NCI-H510A treated with DMSO at 0.1 percent for 48 hours (cell line): ENCODE measurements at places on chromosomes 4 and X.

DNA sequence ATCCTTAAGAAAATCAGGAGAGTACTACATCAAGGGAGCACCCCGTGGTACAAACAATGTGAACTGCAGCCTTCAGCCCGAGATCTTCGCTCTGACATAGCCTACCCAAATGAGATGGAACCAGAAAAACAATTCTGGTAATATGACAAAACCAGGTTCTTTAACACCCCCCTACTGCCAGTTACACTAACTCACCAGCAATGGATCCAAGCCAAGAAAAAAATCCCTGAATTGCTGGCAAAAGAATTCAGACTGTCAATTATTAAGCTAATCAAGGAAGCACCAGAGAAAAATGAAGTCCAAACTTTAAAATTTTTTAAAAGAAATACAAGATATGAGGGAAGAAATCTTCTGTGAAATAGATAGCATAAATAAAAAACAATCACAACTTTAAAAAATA, 101.7 kb upstream of the KLF8 start:
- DNase-seq = no peak

DNA sequence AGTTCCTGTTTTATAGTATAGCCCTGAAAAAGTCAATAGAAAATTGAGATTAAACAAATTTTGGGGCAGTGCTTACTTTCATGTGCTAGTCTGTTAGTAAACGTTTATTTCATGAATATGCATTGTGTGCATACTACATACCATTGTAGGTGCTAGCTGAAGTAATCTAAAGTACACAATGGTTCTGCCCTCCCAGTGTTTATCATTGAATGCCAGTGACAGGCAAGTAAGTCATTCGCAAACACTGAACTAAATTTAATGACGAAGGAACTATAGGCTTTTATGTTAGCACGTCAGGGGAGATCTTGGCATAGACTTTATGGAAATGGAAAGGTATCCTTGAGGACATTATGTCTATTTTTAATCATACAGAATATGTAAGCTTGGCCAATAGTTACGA, 426.9 kb upstream of the EPHA5 start:
- no peak for DNase-seq

- DNase-seq = no peak
Measured at GRCh38 chrX:1576201-1576992, 15.0 kb upstream of the AKAP17A start.

DNA sequence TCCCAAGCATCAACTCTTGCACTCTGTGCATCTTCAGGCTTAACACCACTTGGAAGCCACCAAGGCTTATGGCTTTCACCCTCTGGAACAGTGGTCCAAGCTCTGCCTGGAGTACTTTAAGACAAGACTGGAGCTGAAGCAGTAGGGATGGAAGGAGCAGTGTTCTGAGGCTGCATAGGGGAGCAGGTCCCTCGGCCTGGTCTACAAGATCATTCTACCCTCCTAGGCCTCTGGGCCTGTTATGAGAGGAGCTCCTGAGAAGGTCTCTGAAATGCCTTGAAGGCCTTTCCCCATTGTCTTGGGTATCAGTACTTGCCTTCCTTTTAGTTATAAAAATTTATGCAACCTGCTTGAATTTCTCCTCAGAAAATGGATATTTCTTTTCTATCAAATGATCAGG, 286.7 kb downstream of the CPXCR1 start:
- no peak for DNase-seq

GRCh38 chr4:82650868-82651267, 89.1 kb upstream of the TMEM150C start:
- DNase-seq = no peak

DNA sequence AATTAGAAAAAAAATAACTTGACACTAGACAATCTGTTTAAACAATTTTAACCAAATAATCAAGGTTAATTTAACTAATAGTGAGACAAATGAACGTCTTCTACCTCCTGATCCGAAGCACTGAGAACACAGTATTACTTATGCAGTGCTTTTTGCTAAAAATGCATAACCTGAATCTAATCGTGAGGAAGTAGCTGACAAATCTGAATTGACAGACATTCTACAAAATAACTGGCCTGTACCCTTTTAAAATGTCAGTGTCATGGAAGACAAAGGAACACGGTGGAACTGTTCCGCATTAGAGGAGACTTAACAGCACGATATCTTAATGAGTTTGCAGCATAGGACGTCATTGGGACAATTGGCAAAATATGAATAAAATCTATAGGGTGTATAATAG, 631.2 kb upstream of the ZFP42 start:
- DNase-seq = no peak

- DNase-seq = no peak
Measured at GRCh38 chrX:25928316-25928715, 209.8 kb upstream of the MAGEB18 start.

GRCh38 chr4:180028682-180029081, 2214.5 kb upstream of the TENM3 start:
- DNase-seq = no peak

GRCh38 chr4:73308286-73308685, 49.7 kb upstream of the ANKRD17 start:
- DNase-seq = no peak

DNA sequence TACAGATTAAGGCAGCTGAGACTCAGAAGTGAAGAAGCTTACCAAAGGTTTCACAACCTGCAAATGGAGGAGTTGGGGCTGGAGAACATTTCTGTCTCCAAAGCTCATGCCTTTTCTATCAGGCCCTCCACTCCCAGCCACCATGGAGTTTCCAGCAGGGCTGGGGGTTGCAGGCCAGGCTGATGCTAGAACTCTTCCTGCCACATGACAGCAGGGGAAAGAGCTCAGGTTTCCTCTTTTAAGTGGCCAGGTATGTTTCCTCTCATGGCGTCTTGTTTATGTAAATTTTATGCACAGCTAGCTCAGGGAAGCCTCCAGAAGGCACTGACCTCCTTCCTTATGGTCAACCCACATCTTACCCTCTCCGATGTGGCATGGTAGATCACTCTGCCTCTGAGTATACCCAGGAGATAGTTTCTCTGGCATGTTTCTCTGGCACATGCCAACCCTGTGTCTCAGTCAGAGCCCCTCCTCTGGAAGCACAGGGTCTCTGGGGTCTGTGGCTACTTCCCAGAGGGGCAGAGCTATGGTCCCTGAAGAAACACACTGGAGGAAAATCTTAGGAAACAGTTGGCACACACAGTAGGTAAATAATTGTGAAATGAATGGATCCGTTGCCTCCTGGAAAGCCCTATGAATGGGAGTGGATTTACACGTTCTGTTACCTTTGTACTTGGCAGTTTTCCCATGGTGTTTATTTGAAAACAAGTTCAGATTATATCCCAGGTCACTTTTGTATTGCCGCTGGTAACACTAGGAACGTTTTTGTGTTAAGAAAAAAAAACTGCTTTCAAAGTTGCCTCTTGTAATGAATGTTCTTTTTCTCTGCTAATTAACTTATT, 28.9 kb downstream of the PDK3 start:
- peak; percentile 33 for DNase-seq

GRCh38 chr4:48909697-48910096, 3.1 kb upstream of the OCIAD2 start:
- DNase-seq = no peak

DNA sequence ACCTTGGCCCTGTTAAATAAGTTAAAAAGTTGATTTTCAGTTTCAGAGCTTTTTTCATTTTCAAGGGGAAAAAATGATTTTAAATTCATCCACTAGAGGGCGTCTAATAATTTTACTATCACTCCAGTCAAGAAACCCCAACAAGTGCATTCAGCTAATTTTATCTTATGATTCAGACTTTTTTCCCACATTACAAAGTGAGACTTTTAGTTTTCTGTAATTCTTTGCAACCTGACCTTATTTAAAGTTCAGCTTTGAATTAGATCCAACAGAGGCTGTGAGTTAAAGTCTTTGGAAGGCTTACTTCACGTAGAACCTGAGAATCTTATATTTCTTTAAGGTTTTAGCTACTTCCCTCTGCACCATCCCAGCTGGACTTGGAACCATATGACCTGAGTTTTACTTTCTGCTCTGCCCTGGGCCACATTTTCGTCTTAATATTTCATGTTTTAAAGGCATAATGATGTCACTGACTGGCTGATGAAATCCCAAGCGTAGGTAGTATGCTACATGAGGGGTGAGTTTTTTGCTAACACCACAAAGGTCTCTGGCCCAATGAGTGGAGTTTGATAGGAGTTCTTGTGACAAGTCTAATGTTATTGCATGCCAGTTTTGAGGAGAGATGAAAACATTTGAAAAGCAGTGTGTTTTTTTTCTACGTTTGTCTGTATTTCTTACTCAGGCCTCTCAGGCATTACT, 7.2 kb downstream of the GNRHR start:
- DNase-seq = peak; percentile 49

DNA sequence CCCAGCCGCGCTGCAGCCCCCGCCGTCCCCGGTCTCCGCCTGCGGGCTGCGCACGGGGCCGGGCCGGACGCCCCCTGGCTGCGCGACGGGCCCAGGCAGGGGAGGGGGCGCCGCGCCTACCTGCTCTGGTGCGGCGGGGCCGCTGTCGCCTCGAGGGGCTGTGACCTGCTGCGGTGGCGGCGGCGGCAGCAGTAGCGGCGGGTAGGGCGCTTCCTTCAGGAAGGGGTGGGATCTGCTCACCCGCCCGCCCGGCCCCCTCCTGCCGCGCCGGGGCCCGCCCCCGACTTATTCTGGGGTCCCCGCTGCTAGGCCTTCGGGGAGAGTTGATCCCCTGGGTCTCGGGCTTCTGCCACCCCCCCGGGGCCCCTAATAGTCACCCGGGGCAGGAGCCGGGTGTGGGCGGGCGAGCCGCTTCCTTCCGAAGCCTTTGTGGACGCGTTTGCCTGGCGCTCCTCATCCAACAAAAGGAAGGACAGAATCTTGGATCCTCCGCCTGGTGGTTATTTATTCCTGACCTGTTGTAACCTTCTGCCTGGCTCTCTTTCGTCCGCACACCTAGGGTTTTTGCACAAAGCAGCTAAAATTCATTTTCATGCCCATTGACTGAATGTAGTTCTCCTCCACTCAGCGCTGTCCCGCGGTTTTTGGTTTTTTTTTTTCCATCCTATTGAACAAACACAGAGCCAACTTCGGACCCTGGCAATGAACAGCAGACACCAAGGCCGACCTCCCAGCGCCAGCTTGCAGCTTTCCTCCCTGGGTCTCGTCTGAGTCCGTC, at the start of gene TMEM150C:
TMEM150C (minus strand) TSS at position 203 of the 778 bp plus-strand sequence. CDS start 57,331 bp downstream, outside the sequence.
- DNase-seq = peak; percentile 64

DNA sequence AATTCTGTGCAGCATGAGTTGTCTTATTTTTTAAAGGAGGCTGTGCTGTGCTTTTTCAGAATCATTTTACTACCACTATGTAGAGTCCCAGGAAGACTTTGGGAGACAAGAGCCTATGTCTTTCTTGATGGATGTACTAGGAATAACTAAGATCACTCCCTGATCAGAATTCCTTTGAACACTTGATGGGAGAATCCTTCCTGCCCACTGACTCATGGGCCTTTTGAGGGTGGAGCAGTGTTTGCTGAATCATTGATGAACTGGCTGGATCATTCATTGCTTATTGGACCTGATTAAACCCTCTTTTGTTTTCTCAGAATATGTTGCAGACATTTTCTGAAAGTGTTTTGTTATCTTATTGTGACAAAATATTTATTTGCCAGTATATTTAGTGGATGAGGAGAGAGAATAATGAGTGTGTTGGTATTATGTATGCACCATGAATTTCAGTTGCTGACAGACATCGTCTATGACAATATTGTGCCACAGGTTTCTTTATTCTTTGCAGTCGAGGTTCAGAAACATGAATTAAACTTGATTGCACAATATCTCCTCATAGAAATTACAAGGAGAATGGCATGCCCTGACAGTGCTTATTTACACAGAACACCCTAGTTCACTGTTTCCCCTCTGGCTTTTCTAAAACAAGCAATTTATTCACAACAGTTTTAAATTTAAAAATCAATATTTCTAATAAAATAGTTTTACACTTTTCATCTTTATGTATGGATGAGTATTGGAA, 36.3 kb downstream of the POU4F2 start:
- DNase-seq = no peak

DNA sequence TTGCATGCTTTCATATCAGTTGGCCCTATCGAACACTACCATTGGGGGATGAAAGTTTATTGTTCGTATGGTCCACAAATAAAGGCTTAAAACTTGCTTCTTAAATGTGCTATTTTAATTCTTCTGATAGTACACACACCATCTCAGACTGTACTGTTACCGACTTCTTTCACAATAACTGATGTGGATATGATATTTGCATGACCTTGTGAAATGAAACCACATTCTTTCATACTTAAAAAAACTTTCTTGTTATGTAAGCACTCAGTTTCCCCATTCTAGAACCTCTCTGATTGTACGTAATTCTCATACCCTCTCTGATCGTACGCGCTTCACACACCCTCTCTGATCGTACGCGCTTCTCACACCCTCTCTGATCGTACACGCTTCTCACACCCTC, 12.0 kb upstream of the WDR19 start:
- no peak for DNase-seq

DNA sequence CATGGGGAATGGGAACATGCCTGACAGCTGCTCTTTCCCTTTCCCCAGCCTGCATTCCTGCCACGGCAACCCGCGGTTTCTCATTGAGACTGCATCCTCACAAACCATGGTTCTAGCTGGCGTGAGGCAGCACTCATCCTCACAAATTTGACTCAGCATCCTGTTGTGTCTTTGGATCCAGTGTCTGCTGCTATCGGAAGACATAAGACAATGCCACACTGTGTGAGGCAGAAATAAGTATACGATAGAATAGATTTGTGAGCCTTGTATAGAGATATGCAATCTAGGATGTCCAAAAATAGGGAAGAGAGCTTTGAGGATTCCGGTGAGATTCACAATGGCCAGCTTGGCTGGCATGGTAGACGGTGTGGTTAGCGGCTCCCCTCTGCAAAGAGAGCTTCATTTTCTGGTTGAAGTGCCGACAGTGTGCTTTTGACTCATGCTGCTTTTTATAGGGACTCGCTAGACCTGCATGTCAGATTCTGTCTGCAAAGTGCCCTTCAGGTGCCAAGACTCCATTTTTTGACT, 161.3 kb upstream of the PSAPL1 start:
- no peak for DNase-seq

DNA sequence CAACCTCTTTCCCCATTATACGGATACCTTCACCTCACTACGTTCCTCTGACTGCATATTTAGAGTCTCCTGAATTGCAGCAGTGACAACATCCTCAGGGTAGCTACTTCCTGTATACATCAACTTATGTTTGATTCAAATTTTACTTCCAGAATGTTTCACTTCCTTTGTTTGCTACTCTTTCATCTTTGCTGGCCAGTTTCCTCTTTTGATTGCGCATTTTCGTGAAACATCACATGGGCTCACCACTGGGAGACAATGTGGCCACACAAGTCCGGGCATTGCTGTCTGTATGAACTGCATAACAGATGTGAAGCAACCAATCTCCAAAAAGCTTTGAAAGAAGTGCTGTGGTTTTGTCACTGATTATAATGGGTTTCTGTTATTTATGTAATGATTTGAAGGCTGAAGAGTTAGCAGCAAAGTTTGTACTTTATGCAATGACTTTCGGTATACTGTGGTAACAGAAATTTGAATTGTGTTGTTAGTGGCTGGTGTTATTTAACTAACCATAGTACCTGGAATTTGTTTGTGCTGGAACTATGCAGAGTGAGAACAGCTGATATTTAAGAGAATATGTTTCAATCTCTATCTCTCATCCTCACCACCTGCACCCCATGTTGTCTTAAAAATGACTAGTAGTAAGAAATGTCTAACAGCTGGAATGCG, 7.4 kb downstream of the SNCA start:
- DNase-seq = no peak

GRCh38 chr4:21001490-21001889, 301.2 kb downstream of the PACRGL start:
- DNase-seq = no peak
